Cerebellar cortex (tissue), 1 donor: ENCODE measurements at places on chromosomes 3 and 15.

DNA sequence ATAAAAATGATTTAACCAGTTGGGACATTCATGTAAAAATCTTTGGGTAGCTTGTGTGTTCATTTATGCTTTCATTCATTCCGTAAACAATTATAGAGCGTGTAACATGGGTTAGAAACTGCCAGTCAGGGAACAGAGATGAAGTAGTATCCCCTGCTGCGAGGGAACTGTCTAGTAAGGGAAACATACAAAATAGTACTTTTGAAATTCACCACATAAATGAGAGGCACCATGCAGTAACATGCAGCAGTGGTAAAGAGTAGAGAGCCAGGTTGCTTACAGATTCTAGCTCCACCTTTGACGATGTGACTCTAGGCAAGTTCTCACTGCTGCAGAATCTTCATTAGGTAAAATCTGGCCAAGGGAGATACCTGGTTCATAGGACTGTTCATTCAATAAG, 938 bp downstream of the DZIP3 start:
- peak; percentile 37 for DNase-seq

DNA sequence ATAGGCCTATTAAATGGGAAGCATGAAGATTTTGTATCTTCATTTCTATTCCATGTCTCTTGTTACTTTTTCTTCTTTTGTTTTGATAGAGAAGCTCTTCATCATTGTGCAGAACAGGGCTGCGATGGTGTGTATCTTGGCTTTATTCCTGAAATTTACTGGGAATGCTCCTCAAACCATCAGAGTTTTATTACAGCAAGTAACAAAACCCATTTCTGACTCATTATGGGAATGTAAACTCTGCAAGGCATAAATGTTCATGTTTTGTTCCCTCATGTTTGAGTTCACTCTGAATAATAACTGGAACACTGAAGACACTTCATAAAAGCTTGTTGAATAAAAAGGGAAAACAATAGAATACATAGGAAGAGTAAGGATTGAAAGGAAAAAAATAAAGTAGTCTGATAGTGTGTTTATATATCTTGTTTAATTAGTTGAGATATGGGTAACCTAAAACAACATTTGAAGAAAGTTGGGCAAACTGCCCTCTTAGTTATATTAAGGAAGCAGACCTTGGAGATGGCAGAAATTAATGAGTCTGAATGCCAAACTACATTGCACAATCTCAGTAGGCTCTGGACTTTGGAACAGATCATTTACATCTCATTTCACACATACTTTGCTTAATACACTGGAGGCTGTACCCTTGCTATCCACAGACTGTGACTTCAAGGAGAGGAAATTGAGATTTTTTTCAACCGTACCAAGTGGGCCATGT, 521.5 kb downstream of the GRM7 start:
- no peak for DNase-seq

DNA sequence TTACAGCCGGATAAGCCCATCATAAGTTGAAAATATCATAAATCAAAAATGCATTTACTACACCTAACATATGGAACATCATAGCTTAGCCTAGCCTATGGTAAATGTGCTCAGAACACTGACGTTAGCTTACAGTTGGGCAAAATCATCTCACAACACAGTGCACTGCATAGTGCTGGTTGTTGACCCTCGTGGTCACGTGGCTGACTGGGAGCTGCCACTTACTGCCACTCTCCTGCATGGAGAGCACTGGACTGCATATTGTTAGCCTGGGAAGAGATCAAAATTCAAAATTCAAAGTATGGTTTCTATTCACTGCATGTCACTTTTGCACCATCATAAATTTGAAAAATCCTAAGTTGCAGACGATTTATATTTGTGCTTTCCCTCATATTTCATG, 94.0 kb upstream of the CACNA2D3 start:
- no peak for DNase-seq

GRCh38 chr15:50358845-50359244, 3.8 kb upstream of the GABPB1 start:
- peak; percentile 44 for DNase-seq

- no peak for DNase-seq
Measured at GRCh38 chr15:45114076-45114750, at the start of the genes DUOX2 and DUOXA2. Gene DUOX2 (minus strand): TSS chr15:45114172. CDS start chr15:45113411, 761 bp downstream. Gene DUOXA2 (plus strand): TSS chr15:45114326. CDS start chr15:45114606, 280 bp downstream.

- DNase-seq = no peak
Measured at GRCh38 chr3:150367757-150368156, 40.3 kb upstream of the TSC22D2 start.

DNA sequence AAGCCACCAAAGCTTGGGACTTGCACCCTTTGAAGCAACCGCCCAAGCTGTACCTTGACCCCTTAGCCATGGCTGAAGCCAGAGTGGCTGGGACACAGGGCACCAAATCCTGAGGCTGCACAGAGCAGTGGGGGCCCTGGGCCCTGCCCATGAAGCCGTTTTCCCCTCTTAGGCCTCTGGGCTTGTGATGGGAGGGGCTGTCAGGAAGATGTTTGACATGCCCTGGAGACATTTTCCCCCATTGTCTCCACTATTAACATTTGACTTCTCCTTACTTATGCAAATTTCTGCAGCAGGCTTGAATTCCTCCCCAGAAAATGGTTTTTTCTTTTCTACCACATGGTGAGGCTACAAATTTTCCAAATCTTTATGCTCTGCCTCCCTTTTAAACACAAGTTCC, 522.2 kb downstream of the EDEM1 start:
- no peak for DNase-seq

DNA sequence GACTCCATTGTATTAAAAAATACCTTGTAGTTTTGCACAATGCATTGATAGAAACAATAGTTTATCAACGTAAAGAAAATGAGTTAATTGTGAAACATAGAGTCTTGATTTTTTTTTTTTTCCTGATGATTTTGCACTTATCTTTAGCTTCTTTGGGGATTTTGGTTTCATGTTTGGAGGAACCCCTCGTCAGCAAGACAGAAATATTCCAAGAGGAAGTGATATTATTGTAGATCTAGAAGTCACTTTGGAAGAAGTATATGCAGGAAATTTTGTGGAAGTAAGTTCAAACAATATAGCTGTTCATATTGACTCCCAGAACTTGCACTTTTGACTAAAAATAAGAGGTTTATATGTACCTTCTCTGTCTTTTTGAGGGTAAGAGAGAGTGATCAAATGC, 7.0 kb downstream of the DNAJB11 start:
- DNase-seq = no peak

GRCh38 chr3:107795514-107796094, 272.8 kb downstream of the BBX start:
- no peak for DNase-seq

DNA sequence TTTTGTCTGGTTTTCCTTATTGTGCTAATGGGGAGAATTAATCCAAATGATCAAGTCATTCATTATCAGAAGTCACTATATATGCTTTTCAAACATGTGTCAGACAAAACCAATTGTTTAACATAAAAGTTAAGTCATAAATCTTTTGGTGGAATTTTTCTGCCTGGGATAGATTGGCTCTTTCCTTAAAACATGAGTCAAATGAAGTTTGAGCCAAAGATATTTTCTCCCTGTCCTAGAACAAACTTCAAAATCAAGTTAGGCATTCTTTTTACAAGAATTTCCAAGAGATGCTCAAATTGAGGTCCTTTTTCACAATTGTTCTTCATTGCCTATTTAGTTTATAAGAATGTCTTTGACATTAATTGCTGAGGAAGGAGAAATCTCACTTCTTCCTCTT, 138.3 kb downstream of the UACA start:
- DNase-seq = no peak

- DNase-seq = no peak
Measured at GRCh38 chr15:83144771-83145170, 37.3 kb downstream of the TM6SF1 start.

- no peak for DNase-seq
Measured at GRCh38 chr15:32893421-32893820, 175.6 kb downstream of the GREM1 start.

DNA sequence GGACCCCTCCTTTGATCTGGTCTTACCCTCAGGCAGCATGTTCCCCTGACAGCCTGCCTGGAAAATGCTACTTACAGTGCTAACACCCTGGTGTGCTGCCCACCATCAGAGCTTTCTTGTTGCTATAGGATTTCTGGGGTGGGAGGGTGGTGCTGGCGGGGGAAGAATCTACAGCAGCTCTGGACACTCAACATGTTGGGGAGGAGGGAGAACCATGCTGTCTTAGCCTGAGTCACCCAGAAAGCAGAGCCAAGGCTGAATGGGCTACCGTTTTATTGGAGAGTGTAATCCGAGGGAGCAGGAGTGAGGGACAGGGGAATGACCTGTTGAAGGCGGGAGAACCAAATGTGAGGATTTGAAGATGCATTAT, 45.6 kb downstream of the MFSD1 start:
- no peak for DNase-seq

DNA sequence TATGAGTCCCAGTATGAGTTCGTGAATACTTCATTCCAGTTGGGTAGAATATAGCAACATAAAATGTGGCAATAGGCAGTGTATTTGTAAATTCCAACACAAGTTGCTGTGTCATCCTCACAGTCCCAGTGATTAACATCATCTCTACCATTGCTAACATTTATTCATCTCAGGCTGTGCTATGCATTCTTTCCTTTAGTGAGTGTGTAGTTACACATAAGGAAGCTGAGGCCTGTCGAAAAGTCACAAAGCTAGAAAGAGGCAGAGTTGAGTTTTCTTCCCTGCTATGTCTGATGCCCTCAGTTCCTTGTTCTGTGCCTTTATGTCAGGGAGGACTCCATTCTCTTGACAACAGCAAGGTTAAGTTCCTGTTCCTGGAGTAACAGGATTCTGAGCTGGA, 96.4 kb downstream of the FNDC3B start:
- DNase-seq = no peak

- DNase-seq = no peak
Measured at GRCh38 chr3:70849911-70850699, 537.7 kb upstream of the MDFIC2 start.

DNA sequence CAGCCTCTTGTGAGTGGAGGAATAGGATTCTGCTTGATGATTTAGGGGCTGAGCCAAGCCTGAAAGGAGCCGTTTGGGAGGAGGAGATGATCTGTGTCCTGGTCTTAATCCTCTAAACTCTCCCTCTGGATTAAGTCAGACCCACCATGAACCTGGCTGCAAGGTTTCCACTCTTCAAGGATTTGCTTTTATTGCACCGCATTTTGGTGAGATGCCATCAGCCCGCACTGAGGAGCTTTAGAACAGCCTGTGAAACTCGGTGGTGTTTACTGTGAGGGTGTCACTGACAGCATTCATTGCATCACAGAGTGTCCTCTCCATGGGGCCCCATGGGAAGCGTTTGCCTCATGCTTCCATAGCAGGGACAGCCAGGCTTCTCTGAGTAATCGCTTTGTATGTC, 59.2 kb downstream of the EPHB1 start:
- DNase-seq = peak; percentile 65

DNA sequence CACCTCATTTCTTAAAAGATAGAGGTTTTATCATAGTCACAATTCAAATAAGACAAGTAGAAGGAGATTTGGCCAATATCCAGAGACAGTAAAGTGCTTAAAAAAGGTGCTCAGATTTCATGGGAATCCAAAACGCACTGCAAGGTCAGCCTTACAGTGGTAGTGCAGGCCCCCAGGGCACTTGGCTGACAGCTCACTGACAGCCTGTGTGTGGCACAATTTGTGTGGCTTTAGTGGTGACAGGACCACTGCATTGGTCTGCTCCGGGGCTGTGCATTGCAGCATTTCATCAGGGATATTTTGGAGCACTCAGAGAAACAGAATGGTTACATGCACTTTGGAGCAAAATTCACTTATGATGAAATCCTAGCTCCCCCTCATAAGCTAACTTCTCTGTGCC, 544.3 kb downstream of the NTRK3 start:
- DNase-seq = no peak

DNA sequence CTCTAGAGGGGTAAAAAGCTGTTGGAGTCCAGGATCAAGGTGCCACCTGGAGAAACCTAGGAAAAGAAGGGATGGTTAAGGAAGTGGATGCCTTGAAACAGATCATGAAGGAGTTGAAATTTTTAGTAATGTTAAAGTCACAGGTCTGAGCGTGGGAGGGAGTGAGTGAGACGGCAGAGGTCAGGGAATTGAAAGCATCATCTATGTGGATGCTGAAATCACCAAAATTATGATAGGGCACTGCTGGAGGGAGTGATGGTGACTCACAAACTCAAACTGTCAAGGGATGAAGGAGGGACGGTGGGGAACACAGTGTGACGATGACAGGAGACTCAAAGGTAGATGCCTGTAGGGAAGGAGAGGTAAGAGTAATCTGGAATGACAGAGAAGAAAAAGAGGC, 205.7 kb downstream of the OSBPL10 start:
- DNase-seq = no peak

DNA sequence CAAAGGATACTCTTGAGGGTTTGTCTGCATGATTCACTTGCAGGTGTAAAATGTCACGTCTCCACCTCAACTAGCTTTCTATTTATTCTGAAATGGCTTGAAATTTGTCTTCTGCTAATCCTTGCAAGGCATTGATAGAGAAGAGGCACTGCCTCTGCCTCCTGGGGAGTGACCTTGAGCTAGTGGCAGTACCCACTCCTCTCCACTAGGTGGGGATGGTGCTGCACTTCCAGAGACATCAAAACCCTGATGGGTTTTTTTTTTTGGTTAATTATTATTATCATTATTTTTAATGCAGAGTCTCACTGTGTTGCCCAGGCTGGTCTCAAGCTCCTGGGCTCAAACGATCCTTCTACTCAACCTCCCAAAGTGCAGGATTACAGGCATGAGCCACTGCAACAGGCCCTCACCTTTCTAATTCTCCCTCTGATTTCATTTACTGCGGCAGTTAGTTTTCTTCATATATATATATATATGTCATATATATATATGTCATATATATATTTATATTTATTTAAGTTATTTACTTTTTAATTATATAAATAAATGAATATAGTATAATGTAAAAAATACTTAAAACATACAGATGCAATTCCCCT, 117.6 kb upstream of the EIF1B start:
- peak; percentile 72 for DNase-seq

GRCh38 chr3:33433843-33434242, 6.4 kb downstream of the UBP1 start:
- no peak for DNase-seq

DNA sequence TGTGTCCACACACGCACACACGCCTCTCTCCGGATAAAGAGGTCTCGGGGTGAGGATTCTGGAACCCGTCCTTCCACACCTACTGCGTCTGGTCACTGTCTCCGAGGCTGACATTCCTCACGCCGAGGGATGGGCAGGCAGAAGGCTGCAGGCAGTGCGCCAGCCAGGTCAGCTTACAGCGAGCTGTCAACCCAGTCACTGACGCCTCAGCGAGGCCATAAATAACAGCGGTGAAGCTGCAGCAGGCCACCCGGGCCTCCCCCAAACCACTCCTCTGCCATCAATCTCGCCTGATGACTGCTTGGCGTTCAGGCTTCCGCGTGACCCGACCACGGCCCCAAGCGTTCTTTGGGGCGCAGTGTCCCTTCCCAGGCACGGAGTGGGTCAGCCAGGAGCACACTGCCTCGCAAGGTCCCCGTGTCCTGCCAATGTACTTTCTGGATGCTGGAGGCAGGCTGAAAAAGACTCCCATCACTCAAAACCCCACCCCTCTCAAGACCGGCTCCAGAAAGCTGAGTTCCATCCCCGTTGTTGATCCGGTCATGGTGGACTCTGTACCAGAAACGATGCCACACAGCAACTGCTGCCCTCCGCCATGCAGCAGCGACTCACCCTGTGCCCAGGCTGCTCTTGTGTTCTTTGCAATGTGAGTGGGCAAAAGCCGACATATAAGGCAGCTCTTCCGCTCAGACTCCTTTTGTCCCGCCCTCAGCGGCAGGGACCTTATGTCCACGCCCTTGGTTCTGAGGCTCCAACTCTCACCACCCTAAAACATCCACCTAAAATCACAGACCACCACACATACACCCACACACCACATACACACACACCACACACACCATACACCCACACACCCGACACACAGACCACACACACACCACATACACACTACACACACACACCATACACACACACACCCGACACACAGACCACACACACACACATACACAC, 27.1 kb downstream of the CPN2 start:
- DNase-seq = peak; percentile 42
